ENCODE measurements at places on chromosomes 6 and 20.

GRCh38 chr6:88823998-88824397 is 139.4 kb downstream of the RNGTT start:
- DNase-seq: no peak

DNA sequence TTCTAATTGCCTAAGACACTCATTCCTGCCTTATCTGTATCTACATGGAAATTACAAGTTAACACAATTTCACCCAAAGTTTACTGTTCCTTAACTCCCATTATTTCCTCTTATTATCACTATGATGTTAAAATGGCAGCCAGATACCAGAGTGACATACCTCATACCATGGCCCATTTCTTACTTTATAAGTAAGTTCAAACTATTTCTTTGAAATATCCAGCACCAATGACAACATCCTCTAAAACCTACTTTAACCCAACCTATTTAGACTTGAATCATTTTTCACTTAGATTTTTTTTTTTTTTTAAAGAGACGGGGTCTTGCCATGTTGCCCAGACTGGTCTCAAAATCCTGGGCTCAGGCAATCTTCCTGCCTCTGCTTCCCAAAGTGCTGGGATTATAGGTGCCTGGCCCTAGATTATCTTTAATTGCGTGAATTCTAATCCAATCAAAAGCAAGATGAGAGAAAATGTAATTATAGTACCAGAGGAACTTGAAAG is 10.0 kb downstream of the REV3L start:
- no peak for DNase-seq

DNA sequence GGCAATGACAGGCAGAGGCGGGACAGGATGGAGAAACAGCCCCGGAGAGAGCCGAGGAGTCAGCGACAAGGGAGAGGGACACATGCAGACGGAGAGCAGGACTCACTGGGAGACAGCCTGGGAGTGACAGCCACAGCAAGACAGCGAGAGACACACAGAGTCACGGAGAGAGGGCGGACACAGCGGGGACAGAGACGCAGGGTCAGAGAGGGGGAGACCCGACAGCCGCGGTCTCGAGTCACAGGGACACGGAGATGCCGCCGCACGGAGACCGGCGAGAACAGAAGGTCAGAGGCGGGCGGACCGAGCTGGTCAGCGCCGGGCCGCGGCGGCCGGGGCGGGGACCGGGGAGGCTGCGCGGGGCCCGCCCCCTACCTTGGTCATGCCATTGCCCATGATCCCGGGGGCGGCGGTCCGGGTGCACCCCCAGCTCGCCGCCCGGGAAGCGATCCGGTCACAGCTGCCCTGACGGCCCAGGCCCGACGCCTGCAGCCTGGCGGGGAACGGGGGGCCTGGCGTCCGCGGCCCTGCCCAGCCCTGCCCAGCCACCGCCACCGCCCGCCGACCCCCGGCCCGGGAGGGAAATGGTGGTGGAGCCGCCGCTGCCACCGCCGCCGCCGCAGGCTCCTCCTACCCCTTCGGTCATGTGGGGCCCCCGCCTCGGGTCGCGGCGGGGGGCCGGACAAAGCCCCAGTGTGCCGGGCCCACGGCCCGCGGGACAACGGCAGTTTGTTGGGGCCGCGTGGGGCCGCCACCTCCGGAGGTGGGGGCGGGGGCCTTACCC is at the start of the genes DUSP15 and TTLL9:
Gene DUSP15, minus strand, starts transcription at position 586 of the 784 bp plus-strand sequence. Its CDS starts 190 bp downstream, at position 396.
Gene TTLL9, plus strand, starts transcription at position 693 of the 784 bp plus-strand sequence. CDS start 493 bp downstream, outside the sequence.
- no peak for DNase-seq

GRCh38 chr6:33710296-33711121 is 991 bp downstream of the UQCC2 start:
- DNase-seq: peak; percentile 13

DNA sequence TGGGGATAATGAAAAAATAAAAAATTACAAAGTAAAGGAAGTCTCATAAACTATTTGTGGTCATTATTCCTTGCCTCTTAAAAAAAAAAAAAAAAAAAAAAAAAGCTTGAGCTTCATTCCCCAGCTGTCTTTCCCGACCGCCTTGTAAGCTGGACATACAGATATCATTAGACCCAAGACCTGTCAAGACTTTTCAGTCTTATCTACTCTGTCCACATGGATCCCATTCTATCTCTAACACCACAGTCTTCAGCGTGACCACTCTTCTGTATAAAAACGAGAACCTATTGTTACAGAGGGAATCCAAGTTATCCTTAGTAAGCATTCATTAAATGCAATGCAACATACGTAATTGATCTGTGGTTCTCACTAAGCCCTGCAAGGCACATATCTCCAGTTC is 423.5 kb downstream of the MEI4 start:
- no peak for DNase-seq

Measured in GF-D8 (cell line).